NCI-H1048 (cell line): ENCODE measurements at places on chromosomes 6 and 20.

DNA sequence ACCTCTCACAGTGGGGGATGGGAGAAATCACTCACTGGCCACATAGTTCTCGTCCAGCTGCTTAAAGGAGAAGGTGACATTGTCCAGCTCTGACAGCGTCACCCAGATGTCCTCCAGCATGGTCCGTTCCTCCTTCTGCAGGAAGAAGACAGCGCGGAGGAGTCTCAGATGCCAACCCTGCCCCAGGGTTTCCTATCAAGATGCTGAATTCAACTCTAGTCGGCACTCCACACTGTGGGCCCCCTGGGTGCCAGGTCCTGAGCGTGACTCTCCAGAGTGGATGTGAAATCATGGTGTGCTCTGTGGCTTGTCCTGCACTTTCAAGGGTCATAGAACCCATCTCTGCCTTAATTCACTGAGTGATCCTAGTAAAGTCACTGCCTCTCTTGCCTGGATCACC, 193.2 kb downstream of the PREX1 start:
- DNase-seq, result no peak

- no peak for DNase-seq
Measured at GRCh38 chr6:142242269-142242668, 59.5 kb upstream of the ADGRG6 start.

- DNase-seq, result no peak
Measured at GRCh38 chr6:132919045-132919860, 104.9 kb downstream of the RPS12 start.

DNA sequence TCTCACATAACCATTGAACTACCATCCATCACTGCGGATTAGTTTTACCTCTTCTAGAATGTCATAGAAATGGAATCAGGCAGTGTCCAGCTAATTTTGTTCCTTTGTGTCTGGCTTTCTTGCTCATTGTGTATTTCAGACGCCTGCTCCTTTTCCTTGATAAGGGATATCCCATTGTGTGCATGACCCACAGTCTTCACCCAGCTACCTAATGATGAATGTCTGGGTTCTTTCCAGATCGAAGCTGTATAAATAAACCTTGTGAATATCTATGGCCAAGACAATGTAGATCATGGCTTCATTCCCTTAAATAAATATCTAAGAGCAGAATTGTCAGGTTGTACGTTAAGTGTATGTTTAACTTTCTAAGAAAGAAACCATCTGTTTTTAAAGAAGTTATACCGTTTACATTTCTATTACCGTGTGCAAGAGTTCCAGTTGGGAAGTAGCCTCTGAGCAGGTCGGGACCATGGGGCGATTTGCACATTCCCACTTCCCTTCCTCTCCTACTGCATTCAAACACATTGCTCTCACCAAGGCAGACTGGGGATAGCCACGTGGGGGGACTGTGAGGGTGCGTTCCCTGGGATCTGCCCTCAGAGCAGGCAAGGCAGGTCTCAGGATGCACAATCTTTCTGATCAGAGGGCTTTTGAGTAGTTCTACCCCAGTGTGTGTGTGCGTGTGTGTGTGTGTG, 13.1 kb downstream of the CD93 start:
- DNase-seq, result no peak

DNA sequence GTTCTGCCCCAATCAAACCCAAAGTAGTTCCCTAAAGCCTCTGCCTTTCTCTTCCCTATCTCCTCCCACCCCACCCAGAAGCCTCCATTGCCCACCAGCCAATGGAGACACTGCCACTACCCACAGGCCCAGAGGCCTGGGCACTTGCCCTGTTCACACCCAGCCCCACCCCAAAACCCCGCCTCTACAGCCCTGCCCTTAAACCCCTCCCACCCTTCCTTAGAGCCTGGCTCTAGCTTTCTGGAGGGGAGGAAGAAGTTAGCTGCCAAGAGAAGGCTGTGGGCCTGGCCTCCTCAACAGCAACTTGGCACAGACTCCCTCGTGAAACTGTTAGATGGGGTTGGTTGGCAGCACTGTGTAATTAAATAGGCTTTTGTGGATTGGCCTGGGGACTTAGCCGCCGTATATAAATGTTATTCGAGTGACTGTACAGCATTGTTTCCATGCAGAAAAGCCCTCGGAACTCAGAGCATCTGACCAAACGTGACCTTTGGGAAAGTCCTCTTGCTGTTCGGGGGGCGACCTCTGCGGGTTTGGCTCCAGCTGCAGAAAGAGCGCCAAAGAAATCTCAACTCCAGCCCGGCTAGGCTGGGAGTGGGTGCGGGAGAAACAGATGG, 31.4 kb downstream of the COL11A2 start:
- no peak for DNase-seq

DNA sequence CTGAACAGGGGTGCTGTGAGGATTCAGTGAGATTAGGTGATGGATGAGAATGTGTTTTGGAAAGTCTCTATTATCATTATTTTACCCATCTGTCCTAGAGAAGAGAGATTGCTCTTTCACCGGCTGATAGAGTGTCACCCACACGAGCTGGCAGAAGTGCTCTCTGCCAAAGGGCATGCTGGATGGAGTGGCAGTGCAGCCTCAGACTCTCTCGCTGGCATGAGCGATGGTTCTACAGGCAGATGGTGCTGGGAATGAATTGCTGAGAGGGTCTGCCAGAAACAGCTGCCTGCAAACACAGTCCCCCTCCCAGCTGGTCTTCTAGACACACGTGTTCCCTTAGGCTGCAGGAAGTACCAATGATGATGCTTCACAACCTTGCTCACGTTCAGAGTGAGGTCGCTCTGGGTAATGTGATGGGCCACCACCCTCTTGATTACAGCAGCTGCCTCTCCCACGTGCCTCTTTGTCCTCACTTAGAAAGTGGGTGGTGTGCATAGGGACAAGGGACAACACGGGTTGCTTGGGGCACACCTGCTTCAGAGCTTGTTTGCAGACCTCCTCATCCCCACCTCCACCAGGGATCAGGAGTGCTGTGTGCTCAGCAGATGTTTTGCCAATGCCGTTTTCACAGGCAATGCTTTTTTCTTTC, 84.7 kb downstream of the FOXA2 start:
- DNase-seq, result no peak

DNA sequence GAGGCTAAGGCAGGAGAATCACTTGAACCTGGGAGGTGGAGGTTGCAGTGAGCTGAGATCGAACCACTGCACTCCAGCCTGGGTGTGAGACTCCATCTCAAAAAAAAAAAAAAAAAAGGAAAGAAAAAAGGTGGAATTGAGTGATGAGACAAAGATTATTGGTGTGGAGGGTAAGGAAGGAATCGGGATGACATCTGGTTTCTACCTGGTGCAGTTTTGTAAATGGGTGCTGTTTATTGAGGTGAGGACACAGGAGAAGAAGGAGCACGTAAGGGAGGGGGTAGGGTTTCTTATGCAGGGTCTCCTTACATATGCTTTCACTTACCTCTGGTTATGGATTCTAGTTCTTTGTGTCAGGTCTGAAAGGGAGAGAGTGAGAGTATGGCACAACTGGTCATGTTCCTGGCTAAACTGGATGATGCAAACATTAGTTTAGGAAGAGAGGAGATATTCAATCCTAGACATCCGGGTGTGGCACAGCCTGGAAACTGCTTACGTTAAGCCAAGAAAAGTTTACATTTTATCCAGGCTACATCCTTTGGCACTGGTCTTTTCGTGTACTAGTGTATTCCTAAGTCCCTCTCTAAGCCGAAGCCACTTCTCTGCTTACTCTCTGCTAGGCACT, 5.4 kb downstream of the RALY start:
- no peak for DNase-seq

DNA sequence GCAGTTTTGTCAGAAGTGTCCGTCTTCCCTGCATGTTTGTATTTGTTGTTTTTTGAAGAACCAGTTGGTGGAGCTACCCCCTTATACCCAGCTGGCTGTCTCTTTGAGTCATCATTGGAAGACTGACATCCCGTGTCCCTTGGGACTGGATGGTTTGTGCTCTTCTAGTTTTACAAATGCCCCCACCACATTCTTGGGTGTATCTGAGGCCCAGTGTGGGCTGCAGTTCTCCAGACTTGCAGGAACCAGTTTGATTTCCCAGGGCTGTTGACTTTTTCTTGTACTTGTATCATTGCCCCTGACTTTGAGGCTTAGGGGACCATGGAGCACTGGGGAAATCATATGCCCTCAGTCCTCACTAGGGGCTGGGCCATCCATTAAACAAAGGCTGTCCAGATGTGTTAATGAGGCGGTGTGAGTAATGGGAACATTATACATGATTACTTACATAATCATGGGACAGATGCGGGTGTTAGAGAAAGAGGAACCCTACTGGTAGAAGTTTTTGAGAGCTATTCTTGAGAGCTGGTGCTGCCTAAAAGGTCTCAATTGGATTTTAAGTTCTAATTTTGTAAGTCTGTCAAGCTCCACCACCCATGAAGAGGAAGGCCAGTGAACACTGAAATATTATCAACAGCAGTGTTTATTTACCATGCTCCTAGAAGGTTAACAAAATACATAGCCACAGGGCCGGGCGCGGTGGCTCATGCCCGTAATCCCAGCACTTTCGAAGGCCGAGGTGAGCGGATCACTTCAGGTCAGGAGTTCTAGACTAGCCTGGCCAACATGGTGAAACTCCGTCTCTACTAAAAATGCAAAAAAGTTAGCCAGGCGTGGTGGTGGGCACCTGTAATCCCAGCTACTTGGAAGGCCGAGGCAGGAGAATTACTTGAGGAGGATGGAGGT, 8.5 kb downstream of the JARID2 start:
- DNase-seq, result no peak

GRCh38 chr6:391559-392440, at the start of gene IRF4:
Gene IRF4 (plus strand): TSS chr6:391752. CDS start chr6:393153, 1,401 bp downstream.
- DNase-seq, result no peak

DNA sequence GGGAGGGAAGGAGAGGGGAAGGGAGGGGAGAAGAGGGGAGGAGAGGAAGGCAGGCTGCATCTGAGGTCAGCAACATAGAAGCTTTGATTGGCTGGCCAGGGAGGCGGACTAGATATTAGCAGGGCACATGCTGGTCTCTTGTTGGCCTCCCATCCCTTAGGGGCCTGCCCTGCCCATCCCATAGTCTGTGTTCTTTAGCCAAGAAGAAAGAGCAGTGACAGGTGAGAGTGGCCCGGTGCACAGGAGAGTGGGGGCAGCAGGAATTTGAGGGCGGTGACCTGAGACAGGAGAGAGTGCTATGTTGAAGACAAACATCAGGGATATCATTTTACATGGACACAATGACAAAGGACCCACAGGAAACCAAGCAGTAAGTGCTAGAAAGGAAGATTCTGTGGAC, 413.5 kb downstream of the SYNE1 start:
- DNase-seq, result no peak

- no peak for DNase-seq
Measured at GRCh38 chr6:29763491-29764289, 40.5 kb downstream of the HLA-F start.

DNA sequence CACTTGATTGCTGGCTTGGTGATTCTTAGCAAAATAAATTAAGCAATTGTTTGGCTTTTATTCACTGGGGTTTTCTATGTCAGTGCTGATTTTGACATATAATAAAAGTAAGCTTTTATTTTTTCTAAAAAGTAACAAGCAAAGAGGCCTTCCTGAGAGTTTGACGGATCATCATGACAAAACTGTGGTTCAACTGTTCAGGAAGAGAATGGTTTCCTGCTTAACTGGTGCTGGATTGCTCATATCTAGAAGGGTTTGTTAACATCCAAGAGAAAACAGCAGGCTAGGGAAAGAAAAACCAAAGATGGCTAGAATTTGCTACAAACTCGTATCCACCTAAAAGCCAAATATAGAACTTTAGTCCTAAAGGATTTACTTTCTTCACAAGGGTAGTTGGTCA, 21.2 kb downstream of the SERPINB1 start:
- no peak for DNase-seq

- no peak for DNase-seq
Measured at GRCh38 chr6:54320871-54321270, 12.6 kb downstream of the TINAG start.

GRCh38 chr6:24501374-24501773, 6.6 kb downstream of the ALDH5A1 start:
- DNase-seq, result no peak

GRCh38 chr6:89944181-89944755, 50.0 kb downstream of the GJA10 start:
- no peak for DNase-seq

DNA sequence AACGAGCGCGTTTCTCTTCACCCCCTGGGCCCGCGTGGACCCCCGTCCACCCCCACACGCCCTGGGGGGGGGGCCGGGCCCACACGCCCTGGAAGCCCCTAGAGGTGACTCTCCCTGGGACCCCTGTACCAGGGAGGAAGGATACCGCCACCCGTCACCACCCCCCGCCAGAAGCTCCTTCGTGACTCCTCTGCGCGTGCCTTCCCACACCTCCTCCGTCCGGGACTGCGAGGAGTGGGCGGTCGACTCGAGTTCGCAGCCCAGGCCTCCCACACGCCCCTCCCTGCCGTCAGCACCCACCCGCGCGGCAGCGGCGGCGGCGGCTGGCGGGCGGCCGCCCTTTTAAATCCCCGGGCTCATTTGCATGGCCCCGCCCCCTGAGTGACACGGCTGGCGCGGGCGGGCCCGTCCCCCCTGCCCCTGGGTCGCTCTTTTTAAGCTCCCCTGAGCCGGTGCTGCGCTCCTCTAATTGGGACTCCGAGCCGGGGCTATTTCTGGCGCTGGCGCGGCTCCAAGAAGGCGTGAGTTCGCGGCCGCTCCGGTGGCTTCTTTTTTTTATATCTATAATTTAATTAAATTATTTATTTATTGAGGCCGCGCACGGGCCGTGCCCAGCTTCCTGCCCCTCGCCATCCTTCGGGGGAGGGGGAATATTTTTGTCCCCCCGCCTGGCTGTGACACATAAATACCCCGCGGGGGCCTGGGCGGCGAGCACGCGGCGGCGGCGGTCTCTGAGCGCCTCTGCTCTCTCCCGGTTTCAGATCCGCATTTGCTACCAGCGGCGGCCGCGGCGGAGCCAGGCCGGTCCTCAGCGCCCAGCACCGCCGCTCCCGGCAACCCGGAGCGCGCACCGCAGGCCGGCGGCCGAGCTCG, at the start of gene HMGA1:
TSS of gene HMGA1 (plus strand) at position 431 of the 873 bp plus-strand sequence. CDS start 3,908 bp downstream, outside the sequence.
- DNase-seq, result peak; percentile 92

DNA sequence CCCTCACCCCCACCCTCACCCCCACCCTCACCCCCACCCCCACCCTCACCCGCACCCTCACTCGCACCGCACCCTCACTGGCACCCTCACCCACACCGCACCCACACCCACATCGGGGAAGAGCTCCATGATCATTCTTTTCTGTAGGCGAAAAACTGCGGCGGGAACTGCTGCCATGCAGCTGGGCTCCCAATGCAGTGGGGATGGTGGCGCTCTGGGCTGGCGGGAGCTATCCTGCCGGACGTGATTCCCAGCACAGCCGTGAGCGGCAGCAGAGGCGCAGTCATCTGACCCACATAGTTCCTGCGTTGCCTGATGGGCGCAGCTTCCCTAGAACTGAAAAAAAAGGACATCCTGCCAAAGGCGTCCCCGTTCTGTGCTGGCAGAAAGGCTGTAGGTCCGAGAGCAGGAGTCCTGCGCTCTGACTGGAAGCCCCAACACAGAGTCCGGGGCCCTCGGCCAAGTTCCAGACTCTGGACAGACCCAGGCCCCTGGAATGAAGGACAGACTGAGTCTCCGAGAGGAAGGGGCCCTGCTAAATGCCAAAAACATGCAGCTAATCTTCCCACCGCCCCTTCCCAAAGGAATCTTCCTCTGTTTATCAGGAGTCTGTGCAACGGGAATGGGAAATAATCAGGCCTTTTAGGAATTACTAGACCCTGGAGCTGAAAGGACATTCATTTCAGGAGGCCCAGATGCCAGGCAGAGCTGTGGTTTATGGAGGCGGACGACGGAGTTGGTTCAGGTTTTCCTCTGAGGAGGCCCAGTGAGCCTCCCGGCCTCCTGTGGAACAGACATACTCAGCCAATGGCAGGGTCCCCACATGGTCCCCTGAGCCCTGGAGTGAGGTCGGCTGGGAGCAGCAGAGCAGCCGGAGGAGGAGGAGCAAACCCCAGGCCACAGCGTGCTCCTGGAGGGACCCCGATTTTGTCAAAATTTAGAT, 14.1 kb upstream of the TCFL5 start:
- no peak for DNase-seq
